ENCODE measurements at places on chromosomes 1 and 21.
A peak's percentile ranks its signal among the peaks of the same experiment; 100 is the strongest.

DNA sequence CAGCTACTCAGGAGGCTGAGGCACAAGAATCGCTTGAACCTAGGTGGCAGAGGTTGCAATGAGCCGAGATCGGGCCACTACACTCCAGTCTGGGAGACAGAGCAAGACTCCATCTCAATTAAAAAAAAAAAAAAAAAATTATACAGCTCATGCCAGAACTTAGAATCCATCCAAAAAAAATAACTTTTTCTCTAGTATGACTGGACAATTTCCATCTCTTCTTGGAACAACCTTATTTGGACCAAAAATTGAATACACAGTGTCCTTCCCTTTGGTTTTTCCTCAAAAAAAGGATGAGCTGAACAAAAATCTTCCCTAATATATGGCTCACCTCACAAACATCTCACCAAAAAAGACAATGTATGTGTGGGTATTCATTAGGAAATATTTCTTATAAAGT lies 73.7 kb downstream of the TOR3A start:
- no peak for DNase-seq

DNA sequence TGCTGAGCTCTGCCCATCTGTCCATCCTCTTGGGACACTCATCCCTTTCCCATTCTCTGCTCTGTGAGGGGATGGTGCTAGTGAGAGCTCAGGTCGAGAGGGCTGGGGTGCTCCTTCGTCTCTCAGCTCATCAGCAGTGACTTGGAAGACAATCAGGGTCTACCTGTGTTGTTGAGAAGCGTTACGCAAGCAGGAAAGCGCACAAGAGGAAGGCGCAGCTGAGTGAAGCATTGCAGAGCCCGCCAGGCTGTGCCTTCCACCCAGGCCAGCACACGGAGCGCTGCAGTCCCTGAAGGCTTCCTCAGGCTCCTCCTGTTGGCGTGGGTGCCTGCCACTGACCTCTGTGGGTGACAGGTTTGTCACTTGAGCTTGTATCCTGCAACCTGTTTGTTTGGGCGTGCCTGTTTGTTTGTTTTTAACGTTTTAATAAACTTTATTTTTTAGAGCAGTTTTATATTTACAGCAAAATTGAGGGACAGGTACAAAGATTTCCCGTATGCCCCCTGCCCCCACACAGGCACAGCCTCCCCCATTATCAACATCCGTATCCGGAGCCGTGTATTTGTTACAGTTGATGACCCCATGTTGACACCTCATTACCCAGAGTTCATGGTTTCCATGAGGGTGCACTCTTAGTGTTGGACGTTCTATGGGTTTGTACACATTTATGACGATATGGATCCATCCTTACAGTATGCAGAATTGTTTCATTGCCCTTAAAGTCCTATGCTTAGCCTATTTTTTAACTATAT lies 36.7 kb downstream of the ADARB1 start:
- no peak for DNase-seq

DNA sequence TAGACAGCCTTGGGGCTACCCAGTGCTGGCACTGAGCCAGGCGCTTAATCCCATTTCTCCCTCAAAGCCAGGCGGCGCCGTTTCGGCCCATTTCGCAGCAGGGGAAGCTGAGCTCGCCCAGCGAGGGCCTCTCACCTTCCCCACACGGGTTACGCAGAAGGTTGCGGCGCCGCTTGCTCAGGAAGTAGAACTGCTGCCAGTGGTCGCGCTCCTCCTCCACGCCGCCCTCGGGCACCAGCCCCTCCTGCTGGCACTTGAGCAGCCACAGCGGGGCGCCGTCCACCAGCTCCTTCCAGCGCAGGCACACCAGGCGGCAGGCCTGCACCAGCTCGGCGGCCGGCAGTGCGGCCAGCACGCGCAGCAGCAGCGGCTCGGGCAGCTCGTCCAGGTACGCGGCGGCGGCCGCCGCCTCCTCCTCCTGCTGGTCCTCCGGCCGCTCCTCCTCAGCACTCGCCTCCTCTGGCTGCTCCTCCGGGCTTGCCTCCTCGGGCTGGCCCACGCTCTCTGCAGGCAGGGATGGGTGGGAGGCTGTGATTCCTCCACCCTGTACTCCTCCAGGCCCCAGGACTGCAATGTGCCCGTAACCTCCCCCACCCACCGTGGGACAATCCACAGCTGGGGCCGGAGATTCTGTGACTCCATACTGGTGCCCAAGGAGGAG lies 3.8 kb downstream of the FBXO2 start:
- peak; percentile 67 for DNase-seq

DNA sequence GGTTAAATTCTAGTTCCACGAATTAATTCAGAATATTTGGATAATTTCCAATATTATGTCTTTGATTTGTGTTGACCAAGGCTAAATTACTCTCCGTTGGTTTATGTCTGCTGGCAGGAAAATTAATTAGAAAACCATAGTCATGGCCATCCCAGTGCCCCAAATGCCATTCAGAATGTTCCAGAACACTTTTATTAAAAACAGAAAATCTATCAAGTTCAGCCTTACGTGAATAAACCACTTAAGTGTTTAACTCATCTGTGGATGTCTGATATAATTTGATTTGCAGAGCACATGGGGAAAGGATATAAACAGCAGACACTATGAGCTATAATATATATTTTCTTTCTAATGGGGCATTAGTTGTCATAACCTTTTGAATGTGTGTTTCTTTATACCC lies 480.7 kb downstream of the MRPL39 start:
- DNase-seq = no peak

DNA sequence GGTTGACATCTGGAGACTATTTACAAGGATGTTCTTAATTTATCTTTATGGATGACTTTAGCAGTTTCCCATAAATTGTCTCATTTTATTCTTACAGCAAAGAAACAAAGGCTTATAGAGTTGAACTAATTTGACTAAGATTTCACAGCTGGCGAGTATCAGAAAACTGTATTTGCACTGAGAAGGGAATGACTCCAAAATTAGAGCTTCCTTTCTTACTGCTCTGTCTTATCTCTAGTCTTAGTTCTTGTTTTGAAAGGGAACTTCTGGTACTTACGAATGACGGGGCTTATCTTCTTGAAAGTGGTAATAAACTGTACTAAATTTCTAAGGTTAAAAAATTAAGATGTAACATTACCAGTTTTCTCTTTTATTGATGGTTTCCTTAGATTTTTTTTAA lies 13.6 kb downstream of the CNST start:
- DNase-seq = no peak

DNA sequence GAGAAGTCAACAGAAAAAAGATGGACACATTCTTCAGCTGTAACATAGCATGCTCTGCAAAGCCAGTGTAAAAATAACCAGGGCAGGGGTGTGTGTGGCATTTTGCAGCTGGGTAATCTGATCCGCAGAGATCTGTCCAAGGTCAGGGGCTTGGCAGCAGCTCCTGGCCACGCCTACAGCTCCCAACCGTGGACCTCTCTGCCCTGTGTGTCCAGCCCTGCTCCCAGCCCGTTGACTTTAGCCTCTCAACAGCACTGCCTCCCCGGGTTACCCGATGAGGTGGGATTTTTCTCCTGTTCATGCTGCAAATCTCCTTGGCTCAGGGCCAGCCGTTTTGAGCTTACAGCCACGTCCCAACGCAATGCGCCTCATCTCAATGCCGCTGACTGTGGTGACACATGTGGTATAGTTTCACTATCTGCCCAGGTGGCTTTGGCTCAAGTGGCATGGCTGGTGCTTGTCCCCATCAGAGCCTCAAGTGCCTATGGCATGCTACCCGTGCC lies 68.1 kb downstream of the VWA5B1 start:
- DNase-seq = no peak

DNA sequence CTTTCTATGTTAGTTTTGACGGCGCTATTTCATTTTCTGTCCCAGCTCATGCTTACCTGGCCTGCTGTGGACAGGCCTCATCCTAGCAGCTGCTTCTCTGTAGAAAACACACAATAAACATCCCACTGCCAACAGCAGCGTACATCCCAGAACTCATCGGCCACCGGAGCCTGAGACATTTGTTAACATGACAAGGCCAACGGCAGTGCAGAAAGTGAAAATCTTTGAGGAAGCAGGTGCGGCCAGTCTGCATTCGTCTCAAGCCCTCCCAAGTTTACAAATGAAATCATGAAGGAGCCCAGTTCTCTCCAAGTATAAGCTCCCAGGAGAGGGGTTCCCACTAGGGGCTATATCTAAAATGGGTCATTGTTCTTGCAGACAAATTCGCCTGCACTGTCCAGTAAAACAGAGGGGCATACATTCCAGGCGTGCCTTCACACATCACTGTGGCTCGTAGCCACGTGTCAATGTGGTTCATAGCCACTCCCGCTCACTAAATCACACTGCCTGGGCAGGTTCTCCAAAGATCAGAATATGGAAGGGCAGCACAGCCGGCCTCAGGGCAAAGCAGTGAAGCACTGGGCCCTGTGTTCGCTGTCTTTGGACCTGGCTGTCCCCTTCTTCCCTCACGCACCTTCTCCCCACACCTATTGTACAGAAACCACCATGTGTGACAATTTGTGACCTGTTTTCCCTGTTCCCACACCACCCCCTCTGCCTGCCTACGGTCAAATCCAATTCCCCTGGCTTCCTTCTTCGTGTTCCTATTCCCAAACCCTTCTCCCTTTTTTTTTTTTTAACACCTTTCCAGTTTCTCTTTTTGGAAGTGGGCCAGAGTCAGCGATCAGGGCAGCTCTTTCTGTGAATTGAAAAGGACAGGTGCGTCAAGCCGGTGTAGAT lies 27.0 kb upstream of the ABCG1 start:
- no peak for DNase-seq

DNA sequence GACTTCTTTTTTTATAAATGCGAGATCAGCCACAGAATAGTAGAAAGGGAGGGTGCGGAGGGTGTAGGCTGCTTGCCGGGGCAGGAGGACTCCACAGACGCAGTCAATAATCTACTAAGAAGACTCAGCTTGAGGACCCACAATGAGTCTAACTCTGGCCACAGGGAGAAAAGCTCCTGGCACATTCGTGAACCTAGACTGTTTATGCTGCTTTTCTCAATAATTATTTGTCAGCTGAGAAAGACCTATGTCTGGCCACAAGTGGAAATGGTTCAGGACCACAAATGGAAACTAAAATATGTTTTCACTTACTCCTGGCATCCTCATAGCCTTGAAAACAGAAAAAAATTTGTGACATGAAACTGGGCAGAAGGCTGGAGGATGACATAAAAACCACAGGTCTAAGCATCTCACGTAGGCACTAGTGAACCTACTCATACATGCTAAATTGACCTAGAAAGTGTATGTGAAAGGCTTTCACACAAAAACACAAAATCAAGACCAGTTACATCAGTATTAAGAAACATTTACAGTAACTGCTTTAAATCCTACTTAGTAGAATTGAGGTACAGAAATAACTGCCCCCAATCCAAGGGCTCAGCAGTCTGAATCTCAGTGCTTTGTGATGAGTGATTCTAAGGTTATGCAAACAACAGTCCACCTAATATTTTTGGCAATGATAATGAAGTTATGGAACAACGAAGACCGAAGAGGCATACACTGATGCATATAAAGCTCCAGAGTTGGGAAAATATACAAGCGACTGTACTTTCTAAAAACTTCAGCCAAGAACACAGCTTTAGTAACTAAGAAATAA lies 159.5 kb downstream of the SLC45A1 start:
- peak; percentile 25 for DNase-seq

- DNase-seq = no peak
Measured at GRCh38 chr1:63005812-63006211, 221.9 kb downstream of the ATG4C start.

DNA sequence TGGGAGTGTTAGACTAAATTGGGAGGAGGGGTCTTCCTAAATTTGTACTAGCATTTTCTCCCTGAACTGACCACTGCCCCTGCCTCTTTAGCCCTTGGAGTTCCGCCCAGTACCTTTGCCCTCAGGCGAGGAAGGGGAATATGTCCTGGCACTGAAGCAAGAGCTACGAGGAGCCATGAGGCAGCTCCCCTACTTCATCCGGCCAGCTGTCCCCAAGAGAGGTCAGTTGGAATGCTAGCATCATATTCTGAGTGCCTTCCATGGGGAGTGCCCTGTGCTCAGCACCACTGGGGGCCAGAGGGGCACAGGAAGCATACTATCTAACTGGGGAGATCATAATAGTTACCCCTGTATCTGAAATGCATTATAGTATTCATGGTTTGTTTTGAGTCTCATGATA lies 10.7 kb downstream of the POLR3GL start:
- DNase-seq = no peak

- no peak for DNase-seq
Measured at GRCh38 chr1:98923667-98924066, 81.0 kb downstream of the PLPPR5 start.

GRCh38 chr1:6963912-6964307 lies 178.7 kb downstream of the CAMTA1 start:
- no peak for DNase-seq
